ENCODE measurements at places on chromosomes 12 and 14. TPM values are rescaled to one million over a fixed set of nuclear protein-coding genes. Genes with fewer than 3 reads are reported as not detected.

The ATN1 gene
- total RNA-seq: 148 TPM

- DNase-seq: no peak
Observed at GRCh38 chr12:119311878-119312277, 22.7 kb upstream of the CCDC60 start.

GRCh38 chr14:67917006-67917405, 97.4 kb downstream of the RAD51B start:
- no peak for DNase-seq

The RASSF9 gene
- total RNA-seq: 1.5 TPM

The NGB gene
- total RNA-seq: not detected

The CHMP4A gene
- total RNA-seq: 58.7 TPM

GRCh38 chr14:58667900-58668299, 30.1 kb downstream of the DACT1 start:
- DNase-seq: no peak

GRCh38 chr14:70808416-70809224, 693 bp downstream of the MAP3K9 start:
- no peak for DNase-seq

The KRT81 gene
- total RNA-seq: not detected

DNA sequence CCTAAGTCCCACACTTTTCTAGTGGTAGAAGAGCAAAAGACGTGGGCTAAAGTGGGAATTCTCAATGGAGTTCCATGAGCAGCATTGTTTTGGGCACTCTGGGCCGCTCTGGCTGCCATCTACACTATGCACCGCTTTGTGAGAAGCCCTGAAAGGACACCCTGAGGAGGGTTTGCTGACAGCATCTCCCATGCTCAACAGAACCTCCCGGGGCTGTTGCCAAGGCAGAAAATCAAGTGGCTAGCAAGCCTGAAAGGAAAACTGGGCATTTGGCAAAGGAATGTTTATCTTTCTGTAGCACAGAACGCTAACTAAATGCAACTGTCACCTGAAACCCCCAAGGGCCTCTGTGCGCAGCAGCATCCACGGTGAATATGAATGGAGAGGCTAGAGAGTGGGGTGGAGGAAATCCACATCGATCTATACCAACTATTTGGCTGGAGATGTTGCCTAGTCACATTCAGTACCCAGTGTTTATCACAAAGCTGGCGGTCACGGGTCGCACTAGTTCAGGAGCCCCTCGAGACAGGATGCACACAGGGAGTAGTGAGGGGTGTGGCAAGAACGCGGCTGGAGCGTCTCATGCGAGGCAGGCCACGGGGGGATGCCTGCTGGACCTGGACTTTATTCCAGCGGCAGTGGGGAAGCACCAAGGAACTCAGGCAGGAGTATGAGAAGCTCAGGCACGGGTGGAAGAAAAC, 14.2 kb downstream of the APPL2 start:
- DNase-seq: no peak

DNA sequence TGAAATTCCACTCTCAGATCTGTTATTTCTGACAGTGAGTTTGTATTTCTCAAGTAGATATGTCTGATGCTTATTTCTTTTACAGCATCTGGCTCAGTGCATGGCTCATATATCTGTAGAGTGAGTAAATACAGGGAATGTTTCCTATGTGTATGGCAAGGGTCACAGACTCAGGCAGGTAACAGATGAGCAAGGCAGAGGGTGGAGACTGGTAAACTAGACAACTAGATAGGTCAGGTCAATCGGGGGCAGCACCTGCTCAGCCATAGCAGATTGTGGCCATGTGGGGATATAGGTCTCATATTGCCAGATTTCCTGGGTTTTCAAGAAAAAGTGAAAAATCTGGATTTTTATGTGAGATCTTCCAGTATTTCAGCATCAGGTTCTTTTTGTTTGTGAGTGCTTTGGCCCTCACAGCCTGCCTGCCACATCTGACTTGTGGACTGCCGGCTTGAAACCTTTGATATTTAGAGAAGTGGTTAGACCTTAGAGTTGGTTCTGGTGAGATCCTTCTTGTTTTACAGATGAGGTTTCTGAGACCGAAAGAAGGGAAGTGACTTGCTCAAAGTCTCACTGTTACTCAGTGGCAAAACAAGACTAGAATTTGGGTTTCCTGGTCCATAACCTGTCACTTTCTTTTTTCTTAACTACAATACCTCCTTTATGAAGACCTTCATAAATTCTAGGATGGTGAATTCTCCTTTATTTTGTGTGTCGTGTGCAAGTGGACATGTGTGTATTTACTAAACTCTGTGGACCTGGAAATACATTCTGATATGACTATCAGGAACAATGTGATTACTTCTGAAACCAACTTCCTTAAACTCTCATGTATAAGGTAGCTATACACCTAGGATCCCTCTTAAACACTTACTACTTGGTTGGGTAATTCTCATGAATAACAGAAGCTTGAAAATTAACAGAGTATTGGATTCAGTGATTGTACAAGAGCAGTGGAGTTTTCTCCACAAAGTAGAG, 34.4 kb downstream of the PROX2 start:
- no peak for DNase-seq

DNA sequence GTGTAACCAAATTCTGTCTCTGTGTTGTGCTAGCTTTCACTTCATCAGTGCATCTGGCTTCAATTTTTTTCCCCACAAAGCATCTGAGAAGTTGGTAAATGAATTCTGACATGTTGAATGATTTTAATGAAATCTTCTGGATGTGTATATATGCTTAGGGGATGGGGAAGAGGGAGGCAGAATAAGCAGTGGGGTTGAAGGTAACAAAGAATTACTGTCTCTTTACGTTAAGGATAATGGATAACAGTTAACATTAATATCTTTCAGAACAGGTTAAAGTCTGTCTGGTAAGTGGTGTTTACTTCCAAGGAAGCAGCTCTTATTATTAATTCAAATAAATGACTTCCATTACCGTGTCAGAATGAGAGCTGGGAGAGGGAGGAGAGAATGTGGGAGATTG, 261.7 kb downstream of the ERC1 start:
- DNase-seq: no peak

DNA sequence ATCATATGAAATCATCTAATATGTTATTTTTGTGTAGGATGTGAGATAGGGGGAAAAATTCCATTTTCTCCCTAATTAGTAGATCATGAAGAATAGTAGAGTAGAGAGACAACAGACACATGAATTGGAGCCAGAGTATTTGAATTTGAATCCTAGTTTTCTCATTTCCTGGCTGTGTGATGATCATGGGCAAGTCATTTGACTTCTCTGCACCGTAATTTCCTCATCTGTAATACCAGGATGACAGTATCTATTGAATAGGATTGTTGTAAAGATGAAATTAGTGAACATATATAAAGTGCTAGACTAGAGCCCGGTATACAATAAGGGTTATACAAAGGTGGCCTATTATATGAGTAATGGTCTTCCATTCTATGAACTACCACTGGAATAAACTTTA, 32.2 kb upstream of the PLXNC1 start:
- no peak for DNase-seq

DNA sequence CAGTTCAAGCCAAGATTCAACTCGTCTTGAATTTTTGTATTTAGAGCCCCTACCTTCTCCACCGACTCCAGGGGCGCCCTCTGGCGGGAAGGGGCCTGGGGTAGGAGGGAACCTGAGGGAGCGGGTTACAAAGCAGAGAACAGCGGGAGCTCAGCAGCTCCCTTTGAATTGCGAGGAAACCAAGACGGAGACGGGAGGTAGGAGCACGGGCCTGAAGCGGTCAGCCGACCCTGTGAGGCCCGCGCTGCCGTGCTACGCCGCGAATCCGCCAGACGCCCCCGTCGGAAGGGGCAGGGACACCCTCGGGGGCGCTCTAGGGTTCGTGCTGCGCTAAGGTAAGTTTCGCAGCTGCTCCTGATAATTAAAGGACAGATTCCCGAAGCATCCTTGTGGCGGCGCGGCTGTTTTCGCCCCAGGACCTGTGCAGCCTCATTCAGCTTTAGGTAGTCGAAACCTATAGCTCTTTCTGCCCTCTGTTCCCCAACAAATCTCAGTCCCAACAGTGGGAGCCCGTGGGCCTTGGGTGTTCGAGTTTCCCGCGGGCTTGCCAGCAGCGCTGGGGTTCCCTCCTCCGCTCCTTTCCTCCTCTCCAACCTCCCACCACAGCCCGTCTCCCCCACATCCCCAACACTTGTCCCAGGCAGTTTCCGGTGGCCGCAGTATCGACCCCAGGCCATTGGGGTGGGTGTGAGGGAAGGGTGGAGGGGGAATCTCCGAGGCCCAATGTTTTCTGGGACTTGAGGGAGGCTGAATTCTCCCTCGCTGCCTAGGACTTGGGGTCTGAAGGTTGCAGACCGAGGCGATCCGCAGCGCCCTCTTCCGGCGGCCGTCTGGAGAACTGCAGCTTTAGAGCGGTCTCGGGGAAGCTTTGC, 5.1 kb upstream of the NKX2-1 start:
- no peak for DNase-seq

The TNS2 gene
- total RNA-seq: 210 TPM

The NTN4 gene
- 11.6 TPM for total RNA-seq

DNA sequence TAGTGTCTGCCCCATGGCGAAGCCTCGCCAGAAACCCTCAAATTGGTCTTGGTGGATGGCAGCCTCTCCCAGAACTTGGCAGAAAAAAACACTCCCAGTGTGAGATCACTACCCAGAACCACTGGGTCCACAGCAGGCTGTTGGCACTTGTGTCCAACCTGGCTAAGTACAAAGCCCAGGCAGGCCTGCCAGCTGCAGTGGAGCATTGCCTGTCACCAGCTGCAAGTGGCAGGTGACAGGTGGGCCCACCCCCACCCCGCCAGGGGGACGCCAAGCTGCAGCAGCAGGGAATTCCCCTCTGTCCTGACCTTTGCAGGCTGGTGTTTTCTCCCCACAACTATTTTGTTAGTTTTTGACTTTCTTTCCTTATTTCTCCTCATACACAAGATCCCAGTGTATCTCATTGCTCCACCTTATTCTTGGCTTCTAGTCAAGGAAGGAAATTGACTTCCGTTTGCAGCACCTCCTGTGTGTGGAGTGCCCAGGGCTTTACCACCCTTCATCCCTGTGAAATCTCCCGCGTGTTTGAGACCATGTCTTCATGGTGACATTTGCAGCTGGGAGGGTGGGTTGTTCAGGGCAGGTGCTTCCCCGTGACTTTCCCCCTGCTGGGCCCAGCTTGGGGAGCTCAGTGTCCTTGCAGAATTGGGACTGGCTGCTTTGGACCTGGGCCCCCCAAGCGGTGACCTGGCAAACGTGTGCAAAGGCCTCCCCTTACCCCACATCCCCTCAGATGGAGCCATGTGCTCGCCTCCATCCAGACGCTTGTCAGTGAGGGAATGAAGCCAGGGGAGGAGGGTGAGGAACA, 73.8 kb upstream of the RIN3 start:
- DNase-seq: no peak

- no peak for DNase-seq
Observed at GRCh38 chr14:68036202-68036601, 216.6 kb downstream of the RAD51B start.

- no peak for DNase-seq
Observed at GRCh38 chr12:98238515-98239130, 276.8 kb upstream of the TMPO start.

GRCh38 chr12:88737838-88738472, 157.7 kb upstream of the KITLG start:
- no peak for DNase-seq

- DNase-seq: no peak
Observed at GRCh38 chr12:108939594-108939993, 59.7 kb downstream of the DAO start.

DNA sequence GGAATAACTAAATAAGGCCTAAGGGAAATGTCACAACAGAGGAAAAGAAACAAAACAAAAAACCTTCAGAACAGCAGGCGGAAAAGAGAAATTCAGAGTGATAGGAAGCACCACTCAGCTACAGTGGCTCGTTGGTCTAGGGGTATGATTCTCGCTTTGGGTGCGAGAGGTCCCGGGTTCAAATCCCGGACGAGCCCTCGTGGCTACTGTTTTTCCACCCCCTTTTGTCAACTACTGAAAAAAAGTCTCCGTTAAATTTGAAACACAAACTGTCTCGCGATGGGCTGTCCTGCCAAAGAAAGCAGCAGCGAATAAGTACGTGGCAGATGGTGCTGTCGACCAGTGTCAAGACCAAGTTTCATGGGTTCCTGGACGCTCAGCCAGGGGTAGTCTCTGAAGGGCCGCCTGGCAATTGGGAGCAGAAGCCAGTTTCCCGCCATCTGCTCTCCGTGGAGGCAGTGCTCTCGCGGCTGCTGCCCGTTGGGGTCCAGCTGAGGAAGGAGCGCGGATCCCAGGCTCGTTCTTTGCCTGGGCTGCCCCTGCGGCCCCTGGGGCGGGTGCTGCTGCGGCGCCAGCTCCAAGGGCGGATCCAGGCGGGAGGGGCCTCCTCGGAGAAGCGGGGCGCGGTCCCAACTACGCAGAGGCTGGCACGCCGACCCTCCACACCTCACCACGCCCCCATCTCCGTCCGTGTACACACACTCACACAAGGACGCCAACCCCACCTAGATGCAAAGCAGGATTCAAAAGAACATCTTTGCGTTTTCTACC, at the start of gene RNASE4:
TSS of gene RNASE4 (plus strand) at position 670 of the 771 bp plus-strand sequence. CDS start 14,812 bp downstream, outside the sequence.
- DNase-seq: peak; percentile 94

All from mesenteric fat pad (tissue), 1 donor.